AG20443 (cell line): ENCODE measurements at places on chromosomes 13 and 19.

DNA sequence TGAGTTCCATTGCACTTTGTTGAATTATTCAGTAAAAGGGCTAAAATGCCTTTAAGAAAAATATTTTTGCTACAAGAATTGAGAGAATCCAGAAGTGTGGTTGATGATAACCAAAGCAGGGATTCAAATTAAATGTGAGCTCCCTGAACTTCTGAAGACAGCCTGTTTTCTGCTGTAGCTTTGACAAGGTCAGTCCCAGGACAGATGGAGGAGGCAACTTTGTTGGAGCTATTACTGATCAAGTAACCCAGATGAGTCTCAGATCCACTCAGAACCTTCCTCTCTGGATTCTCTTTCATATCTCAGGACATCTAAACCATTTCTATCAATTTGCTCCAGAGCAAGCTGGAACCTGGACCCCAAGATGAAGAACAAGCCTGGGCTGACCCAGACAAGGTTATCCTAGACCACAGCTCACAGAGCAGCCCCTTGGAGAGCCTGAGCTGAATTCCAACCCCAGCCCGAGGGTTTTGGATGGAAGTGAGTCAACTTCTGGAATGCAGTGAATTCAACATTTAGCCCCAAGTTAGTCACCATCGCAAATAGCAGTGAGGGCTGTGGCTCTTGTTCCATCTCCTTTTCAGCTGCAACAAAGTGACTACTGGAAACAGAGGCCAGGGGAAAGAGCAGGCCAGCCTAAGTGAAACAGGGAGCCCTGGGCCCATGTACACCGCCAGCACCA lies 137.8 kb upstream of the TSC22D1 start:
- DNase-seq, result peak; percentile 81

GRCh38 chr19:31338069-31338776 lies 11.0 kb downstream of the TSHZ3 start:
- peak; percentile 29 for DNase-seq

DNA sequence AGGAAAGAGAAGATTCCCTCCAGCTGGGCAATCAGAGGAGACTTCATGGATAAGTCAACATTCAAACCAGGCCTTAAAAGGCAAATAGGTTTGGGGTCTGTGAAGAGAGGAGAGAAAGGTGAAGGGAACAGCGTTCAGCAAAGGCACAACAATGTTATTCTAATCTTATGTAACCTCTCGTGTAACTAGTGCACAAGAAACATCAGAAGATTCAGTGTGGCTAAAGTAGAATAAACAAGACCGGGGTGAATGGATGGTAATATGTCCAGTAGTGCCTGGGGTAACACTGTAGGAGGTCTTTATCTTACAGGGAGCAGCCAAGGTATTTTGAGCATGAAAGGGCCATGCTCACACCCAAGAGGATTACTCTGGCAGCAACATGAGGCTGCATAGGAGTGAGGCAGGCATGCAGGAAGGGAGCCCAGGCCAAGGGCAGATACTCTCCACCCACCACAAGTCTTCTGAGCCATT lies 24.1 kb downstream of the LHFPL6 start:
- DNase-seq, result no peak

- DNase-seq, result no peak
Measured at GRCh38 chr19:57239982-57240310, 486 bp upstream of the ZNF805 start.

GRCh38 chr13:107441279-107441678 lies 774.1 kb downstream of the LIG4 start:
- no peak for DNase-seq

- peak; percentile 71 for DNase-seq
Measured at GRCh38 chr19:53982611-53983010, 8.8 kb upstream of the CACNG6 start.

DNA sequence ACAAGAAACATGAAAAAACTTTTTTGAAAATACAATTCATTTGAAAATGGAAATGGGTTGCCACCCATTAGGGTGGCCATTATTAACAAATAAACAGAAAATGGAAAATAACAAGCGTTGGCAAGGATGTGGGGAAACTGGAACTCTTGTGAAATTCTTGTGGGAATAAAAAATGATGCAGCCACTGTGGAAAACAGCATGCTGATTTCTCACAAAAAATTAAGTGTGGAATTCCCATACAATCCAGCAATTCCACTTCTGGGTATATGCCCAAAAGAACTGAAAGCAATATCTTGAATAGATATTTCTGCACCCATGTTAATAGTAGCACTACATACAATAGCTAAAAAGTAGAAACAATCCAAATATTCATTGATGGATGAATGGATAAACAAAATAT lies 165.2 kb downstream of the DCLK1 start:
- no peak for DNase-seq

GRCh38 chr13:73772449-73773167 lies 361.6 kb downstream of the KLF12 start:
- DNase-seq, result no peak

GRCh38 chr19:41912899-41913537 lies 15.2 kb downstream of the ERFL start:
- DNase-seq, result no peak

- DNase-seq, result no peak
Measured at GRCh38 chr13:44605721-44606120, 29.6 kb upstream of the TSC22D1 start.

DNA sequence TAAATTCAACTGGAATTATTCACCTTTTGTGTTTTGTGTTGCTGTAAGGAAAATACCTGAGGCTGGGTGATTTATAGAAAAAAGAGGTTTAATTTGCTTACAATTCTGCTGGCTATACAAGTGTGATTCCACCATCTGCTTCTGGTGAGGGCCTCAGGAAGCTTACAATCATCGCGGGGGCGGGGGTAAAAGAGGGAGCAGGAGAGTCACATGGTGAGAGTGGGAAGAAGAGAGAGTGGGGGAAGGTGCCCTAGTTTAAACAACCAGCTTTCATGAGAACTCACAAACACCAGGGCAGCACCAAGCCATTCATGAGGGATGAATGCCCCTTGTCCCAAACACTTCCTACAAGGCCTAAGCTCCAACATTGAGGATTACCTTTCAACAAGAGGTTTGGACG lies 760.7 kb upstream of the PCDH9 start:
- DNase-seq, result no peak

DNA sequence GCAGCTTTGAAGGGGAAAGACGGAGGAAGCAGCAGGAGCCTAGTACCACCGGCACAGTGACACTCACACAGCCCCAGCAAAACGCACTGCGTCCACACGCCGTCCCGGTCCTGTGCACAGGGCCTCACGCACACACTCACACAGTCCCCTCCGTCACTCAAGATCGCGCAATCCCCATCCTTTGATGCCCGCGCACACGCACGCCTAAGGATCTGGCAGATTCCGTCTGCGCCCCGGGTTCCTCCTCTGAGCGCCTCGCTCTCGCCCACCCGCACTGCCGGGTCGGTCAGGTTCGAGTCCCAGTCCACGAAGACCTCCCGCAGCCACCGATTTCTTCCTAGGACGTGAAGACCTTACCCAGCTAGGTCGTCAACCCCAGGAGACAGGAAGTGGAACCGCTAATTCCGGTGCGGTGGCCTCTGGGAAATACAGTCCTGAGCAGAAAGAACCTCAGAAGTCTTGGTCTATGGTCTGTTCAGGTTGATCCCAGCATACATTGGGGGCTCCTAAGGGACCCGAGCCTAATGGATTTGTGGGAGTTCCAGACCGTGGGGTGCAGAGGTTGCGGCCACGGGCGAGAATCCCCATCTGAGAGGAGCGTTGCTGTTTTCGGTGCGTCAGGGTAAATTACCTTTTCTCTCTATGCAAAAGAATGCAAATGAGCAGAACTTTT lies at the start of gene ZNF780B:
ZNF780B (minus strand) TSS at position 400 of the 673 bp plus-strand sequence. CDS start 5,899 bp downstream, outside the sequence.
- DNase-seq, result peak; percentile 78

GRCh38 chr13:27523346-27524073 lies 73.1 kb upstream of the MTIF3 start:
- no peak for DNase-seq

DNA sequence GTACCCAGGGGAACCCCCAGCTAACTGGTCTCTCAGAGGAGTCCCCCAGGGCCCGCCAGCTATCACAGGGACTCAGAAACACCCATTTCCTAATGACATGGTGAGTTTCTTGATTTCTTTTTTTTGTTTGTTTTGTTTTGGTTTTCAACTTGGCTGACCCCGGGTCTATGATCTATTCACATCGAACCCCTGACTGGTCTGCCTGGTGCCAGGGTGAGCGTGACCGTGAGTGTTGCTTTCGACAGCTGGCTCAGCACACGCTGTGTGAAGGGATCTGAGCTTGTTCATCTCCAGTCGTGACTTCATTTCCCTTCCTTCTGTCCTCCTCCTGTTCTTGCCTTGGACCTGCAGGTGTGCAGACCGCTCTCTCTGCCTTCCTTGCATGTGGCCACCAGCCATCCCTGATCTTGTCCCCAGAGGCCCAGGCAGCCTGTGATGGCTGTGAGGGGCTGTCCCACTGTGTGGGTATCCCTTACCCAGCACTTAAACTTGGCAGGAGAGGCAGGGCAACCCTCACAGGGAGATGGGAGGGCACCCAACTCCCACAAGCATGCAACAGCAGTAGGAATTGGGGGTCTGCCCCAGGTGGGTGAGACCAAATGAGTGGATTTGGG lies 26.2 kb downstream of the TMEM161A start:
- peak; percentile 4 for DNase-seq

- no peak for DNase-seq
Measured at GRCh38 chr13:41681587-41681986, 224.2 kb downstream of the RGCC start.

GRCh38 chr19:38059897-38060296 lies 152.9 kb downstream of the SIPA1L3 start:
- DNase-seq, result no peak
